AG04449 (cell line): ENCODE measurements at places on chromosomes 7 and 10.

GRCh38 chr7:135599471-135599870 is 41.8 kb downstream of the NUP205 start:
- DNase-seq: no peak

GRCh38 chr10:63720072-63720537 is 198.9 kb downstream of the REEP3 start:
- no peak for DNase-seq

- no peak for DNase-seq
Observed at GRCh38 chr10:118738406-118738805, 16.4 kb downstream of the CACUL1 start.

- DNase-seq: no peak
Observed at GRCh38 chr10:49397036-49397999, 1.4 kb upstream of the DRGX start.

- DNase-seq: no peak
Observed at GRCh38 chr7:143041346-143041745, 10.8 kb upstream of the OR6V1 start.

GRCh38 chr7:22549667-22550513 is 49.9 kb upstream of the STEAP1B start:
- DNase-seq: no peak

- DNase-seq: peak; percentile 96
Observed at GRCh38 chr10:29784175-29784773, 149.5 kb upstream of the SVIL start.

GRCh38 chr10:5470062-5470751 is 29.2 kb downstream of the CALML5 start:
- no peak for DNase-seq

GRCh38 chr7:100091411-100092181 is 2.8 kb downstream of the COPS6 start:
- no peak for DNase-seq
